ENCODE measurements at places on chromosomes 7 and 10.
A peak's percentile ranks its signal among the peaks of the same experiment; 100 is the strongest.

DNA sequence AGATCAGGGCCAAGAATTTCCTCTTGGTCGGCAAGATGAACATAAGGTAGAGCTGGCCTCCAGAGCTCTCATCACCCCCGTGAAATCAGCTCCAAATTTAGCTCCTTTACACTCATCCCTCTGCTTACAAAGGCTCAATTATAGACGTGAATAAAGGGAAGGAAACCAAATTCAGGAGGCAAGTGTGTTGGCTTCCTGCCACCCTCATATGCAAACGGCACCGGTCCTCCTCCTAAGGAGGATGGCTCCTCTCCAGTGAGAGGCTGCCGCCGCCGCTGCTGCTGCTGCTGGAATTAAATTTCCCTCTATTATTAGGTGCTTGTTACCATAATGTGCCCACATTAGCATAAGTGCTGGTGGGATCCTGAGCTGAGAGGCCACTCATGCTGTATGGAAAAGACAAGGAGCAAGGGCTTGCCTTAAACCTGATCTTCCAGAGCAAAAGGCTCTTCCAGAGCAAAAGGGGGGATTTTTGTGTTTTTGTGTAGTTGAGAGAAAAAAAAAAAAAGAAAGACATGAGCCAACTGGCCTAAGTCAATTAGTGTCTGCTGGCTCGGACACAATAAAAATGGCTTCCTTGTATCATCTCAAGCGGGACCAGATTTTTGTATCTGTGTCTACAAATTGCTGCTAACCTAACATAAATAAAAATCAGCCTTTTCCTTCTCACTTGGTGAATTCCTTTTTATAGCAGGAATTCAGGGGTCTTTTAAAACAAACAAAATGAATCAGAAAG lies 68.4 kb downstream of the CDHR3 start:
- peak; percentile 69 for DNase-seq

- peak; percentile 67 for DNase-seq
These were observed 37.3 kb downstream of the KIF20B start for GRCh38 chr10:89738551-89739209.

DNA sequence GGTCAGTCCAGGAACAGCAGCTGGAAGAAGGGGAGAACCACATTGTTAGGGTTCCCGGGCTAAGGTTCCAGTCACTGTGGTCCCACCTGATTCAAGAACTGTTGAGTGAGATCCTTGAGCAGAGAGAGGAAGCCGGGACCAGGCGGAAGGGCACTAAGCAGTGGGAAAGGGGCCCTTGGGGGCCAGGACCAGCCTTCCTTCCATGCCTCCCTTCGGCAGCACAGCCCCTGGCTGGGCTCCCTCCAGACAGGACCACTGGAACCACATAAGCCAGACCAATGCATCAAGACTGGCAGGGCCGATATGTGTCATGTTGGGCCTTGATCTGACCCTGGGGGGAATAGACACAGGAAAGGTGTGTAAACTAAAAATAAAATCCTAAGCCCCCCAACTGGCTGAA lies 103.9 kb downstream of the STRA8 start:
- no peak for DNase-seq

- peak; percentile 83 for DNase-seq
These were observed 20.8 kb downstream of the CCDC6 start for GRCh38 chr10:59885430-59886134.

- no peak for DNase-seq
These were observed 99.5 kb downstream of the MKI67 start for GRCh38 chr10:128026615-128027300.
